ENCODE measurements at places on chromosomes 7 and 10. TPM values are rescaled to one million over a fixed set of nuclear protein-coding genes. Genes with fewer than 3 reads are reported as not detected.

- no peak for DNase-seq
Observed at GRCh38 chr7:23685731-23686130, 5.7 kb downstream of the FAM221A start.

DNA sequence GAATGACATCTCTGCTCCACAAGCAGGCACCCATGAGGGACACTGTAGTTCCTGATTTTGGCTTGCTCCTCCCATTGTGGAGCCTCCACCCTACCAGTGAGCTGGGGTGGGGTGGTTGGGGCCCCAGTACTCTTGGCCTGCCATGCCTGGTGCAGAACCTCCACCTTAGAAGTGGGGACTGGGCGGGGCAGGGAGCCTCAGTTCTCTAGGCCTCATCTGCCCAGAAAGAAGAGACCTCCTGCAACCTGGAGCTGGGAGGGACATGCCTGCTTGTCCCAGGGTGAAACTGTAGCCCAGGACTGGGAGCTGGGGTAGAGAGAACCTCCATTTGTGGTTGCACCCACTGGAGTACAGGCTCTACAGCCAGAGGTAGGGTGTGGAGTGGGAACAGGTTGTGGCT lies 14.4 kb downstream of the RAMP3 start:
- DNase-seq: no peak

- no peak for DNase-seq
Observed at GRCh38 chr7:96331233-96331632, 9.3 kb upstream of the SLC25A13 start.

DNA sequence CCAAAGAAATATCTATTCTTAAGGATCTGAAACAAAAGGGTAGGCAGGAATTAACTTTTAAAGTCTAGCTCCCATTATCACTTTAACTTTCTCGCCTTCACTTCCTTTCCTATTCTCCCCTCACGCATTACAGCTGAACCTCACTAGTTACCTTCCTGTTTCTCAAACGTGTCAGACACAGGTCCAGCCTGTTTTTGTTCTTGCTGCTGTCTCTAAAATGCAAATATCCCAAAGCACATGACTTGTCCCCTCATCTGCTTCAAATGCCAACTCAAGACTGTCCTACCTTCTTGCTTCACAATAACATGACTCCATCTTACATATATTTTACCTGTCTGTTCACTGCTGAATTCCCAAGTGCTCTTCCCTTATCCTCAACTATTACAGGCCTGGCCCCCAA lies 17.6 kb downstream of the ZDHHC6 start:
- no peak for DNase-seq

DNA sequence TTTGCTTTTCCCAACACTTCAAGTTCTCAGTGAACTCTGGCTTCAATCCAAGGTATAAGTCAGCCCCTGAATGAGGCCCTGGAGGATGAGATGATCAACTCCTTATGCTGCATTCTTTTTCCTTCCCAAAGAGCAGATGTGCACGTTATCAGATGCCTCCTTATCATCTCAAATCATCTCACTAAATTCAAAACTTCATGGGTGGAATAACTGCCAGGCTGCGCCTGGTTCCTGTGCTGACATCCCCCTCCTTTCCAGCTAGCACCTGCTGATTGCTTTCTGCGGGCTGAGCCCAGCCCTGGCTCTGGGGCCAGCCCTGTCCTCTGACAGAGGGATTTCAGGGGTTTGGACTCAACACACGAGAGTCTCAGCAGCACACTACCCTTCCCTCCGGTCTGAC lies 44.9 kb downstream of the TLL2 start:
- no peak for DNase-seq

GRCh38 chr7:70846208-70846607 lies 285.7 kb upstream of the GALNT17 start:
- DNase-seq: no peak

DNA sequence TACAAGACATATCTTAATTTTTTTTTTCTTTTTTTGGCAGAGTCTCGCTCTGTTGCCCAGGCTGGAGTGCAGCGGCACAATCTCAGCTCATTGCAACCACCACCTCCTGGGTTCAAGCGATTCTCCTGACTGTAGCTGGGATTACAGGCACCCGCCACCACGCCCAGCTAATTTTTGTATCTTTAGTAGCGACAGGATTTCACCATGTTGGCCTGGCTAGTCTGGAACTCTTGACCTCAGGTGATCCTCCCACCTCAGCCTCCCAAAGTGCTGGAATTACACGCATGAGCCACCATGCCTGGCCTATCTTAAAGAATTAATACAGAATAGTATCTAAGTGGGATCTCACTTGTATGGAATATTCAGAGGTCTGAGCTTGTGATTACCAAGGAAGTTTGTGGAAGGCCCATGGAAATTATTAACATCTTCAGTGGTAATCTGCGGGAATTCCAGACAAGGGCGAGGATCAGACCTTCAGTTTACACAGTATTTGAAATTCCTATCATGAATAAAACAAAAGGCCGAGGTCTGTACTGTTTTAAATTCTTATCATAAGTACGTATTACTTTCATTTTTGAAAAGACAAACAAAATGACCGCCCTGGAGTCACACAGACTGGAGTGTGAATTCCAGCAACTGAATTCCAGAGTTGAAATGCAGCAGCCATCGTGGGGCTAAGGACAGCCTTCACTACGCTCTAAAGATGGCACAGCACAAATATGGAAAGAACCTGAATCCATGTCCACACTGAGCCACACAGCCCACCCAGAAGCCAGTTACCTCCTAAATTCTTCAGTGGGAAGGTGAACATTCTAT lies 16.7 kb downstream of the GPRIN2 start:
- DNase-seq: no peak

DNA sequence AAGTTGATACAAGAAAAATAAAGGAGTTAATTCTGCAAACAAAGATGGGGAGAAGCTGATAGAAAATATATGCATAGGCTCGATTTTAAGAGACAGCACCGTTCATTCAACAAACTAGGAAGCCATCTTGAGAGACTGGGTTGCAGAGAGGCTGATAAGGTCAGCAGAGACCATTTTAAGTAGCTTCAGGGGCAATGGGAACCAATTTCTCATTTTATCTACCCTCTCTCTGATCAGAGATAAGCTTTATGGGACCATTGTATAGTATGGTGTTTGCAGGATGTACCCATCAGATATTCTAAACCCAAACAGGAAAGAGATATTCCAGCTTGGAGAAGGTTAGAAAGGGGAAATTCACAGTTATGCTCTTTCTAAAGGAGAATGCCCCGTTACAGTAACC lies 499.5 kb downstream of the SORCS3 start:
- no peak for DNase-seq

- no peak for DNase-seq
Observed at GRCh38 chr7:141014125-141014523, 628 bp downstream of the MRPS33 start.

GRCh38 chr10:81873932-81874816 lies 820 bp upstream of the NRG3 start:
- no peak for DNase-seq

- DNase-seq: no peak
Observed at GRCh38 chr10:36349445-36350078, 707.5 kb upstream of the FZD8 start.

GRCh38 chr7:47520406-47520805 lies 61.5 kb downstream of the TNS3 start:
- no peak for DNase-seq

DNA sequence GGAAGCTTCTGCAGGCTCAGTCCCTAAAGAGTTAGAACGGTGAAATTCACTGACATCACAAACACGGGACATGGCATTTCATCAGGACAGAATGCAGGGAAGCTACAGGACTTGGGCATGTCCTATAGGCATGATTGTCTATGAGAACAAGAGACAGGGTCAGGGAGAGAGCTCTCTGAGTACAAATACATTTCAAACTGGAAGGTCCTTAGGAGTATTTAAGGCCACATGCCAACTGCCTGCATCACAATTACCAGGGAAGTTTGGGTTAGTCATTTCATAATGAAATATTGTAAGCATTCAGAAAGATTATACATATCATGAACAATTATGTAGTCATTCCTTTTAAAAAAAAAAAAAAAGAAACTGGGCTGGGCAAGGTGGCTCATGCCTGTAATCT lies 71.3 kb downstream of the CREB3L2 start:
- no peak for DNase-seq

DNA sequence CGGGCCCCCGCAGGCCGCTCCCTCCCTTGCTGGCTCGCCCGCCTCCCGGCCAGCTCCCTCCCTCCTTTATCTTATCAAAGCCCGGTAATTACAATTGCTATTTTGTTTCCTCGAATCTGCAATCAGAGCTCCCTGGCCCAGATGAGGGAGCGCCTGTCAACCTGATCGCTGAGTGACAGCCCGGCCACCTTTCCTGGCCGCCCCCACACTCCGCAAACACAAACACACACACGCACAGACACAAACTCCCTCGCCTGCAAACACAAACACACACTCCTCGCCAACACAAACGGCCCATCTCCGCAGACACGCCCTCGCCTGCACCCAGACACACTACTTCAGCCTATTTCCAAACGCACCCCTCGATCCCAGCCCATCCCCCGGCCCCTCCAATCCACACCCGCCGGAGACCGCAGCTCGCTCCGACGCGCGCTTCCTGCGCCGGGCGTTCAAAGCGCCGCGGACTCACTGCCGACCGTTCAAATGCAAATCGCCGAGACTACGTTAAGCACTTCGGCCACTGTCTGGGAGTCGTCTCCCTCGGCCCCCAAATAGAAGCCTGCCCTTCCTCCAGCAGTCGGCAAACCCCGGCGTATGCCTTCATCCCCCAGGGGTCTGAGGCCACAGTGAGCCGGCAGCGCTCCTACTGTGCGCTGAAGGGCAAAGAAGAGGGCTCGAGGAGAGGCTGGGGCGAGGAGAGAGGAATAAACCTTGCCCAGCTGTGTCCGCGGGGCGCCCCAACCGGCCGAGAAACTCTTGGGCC lies 3.0 kb upstream of the FGF8 start:
- no peak for DNase-seq

DNA sequence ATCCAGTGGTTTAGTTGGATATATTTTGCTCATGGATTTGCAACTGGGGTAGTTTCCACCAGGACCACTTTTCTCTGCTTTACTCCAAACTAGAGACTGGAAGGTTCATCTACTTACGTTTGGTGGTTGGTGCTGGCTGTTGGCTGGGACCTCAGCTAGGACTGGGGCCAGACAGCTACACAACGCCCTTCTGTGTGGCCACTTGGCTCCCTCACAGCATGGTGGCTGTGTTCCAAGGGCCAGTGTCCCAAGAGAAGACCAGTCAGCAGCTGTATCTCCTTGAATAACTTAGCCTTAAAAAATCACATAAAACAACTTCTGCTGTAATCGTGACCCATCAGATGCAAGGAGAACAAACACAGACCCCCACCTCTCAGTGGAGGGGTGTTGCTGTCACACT lies 4.2 kb upstream of the KCNH2 start:
- DNase-seq: no peak

- DNase-seq: no peak
Observed at GRCh38 chr10:59578741-59579140, 130.9 kb downstream of the SLC16A9 start.

The JCAD gene
- 40.3 TPM for total RNA-seq

The ITGB8 gene
- 62.6 TPM for total RNA-seq

The KIAA1217 gene
- total RNA-seq: 54.3 TPM

The HMX3 gene
- total RNA-seq: not detected

The EPDR1 gene
- 37.6 TPM for total RNA-seq

The CAV2 gene
- 42.5 TPM for total RNA-seq

The GJC3 gene
- not detected for total RNA-seq

The ZNF92 gene
- total RNA-seq: 6.1 TPM

The DENND2A gene
- 17.4 TPM for total RNA-seq

The STRIP2 gene
- 0.49 TPM for total RNA-seq

The CYP2C8 gene
- not detected for total RNA-seq

The SPDYE6 gene
- total RNA-seq: not detected

All from vagina (tissue), 2 donors.